Frontal cortex (tissue), 4 donors: ENCODE measurements at places on chromosomes 7 and 10. TPM values are rescaled to one million over a fixed set of nuclear protein-coding genes. Genes with fewer than 3 reads are reported as not detected.

- no peak for DNase-seq
Observed at GRCh38 chr7:35463751-35464150, 209.9 kb upstream of the TBX20 start.

- DNase-seq: no peak
Observed at GRCh38 chr7:41125343-41125742, 577.5 kb downstream of the INHBA start.

- no peak for DNase-seq
Observed at GRCh38 chr7:67553378-67553777, 556.7 kb downstream of the TYW1 start.

- no peak for DNase-seq
Observed at GRCh38 chr10:93300288-93300917, 181.7 kb downstream of the MYOF start.

DNA sequence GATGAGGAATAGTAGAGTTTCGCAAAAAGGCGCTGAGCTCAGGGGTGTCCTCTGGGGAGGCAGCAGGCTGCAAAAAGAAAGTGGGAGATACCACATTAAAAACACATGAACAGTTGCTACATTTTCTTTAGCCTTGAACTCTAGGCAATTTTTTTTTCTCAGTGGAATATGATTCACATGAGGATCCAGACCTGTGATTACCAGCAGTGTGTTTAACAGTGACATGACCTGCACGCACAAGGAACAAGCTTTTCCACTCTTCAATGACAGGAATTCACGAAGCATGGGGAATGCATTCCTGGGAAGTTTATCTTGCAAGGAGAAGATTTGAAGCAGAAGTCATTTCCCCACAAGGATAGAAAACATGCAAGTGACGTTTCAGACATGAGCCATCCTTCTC, 161.6 kb downstream of the ITGA8 start:
- no peak for DNase-seq

Gene SHH
- total RNA-seq: 1.6 TPM

Gene CCL26
- total RNA-seq: not detected

DNA sequence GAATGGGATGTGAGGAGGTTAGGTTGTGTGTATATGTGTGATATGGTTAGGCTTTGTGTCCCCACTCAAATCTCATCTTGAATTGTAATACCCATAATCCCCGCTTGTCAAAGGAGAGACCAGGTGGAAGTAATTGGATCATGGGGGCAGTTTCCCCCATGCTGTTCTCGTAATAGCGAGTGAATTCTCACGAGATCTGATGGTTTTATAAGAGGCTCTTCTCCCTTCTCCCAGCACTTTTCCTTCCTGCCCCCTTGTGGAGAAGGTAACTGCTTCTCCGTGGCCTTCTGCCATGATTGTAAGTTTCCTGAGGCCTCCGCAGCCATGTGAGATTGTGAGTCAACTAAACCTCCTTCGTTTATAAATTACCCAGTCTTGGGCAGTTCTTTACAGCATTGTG, 47.3 kb downstream of the NPVF start:
- DNase-seq: no peak

- no peak for DNase-seq
Observed at GRCh38 chr7:21373031-21373430, 54.9 kb upstream of the SP4 start.

Gene COL28A1
- 0.82 TPM for total RNA-seq

Gene CNPY1
- under 0.01 TPM for total RNA-seq

Gene TMEM130
- total RNA-seq: 4.9 TPM
